Stimulated activated CD8-positive, alpha-beta memory T cell treated with anti-CD3 and anti-CD28 coated beads, Interleukin-7, amount 100 ng/mL, for 1 hour (primary cell): ENCODE measurements at places on chromosomes 6 and 20.

- no peak for DNase-seq
Observed at GRCh38 chr6:28458568-28458967, 15.3 kb upstream of the ZSCAN23 start.

GRCh38 chr20:57810511-57811373 lies 100.9 kb upstream of the PMEPA1 start:
- no peak for DNase-seq

- no peak for DNase-seq
Observed at GRCh38 chr6:56101141-56101553, 146.2 kb downstream of the COL21A1 start.

DNA sequence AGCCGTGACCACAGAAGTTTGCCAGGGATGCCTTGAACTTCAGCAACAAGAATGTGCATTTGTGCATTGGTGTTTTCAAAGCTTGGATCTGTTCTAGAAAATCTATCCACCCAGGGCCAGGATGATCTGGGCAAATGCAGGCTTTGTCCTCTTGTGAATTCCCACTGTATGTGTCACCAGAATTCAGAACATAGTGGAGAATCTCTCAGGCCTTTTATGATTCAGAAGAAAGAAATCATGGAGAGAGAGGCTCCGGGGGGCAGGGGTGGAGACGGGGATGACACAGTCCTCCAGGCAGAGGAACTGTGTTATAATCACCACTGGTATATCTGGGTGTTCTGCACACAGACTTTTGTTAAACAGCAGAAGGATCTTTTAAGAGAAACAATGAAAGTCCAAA lies 304.1 kb downstream of the CDH4 start:
- DNase-seq: no peak

DNA sequence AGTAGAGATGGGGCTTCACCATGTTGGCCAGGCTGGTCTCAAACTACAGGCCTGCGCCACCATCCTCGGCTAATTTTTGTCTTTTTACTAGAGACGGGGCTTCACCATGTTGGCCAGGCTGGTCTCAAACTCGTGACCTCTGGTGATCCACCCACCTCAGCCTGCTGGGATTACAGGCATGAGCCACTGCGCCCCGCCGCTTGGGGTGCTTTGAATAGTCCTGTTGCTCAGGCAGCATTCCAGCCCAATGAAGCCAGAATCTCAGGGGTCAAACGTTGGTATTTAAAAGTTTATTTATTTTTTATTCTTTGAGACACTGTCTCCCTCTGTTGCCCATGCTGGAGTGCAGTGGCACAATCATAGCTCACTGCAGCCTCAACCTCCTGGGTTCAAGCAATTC lies 11.3 kb downstream of the MOCS3 start:
- no peak for DNase-seq

GRCh38 chr20:48105526-48105925 lies 320.2 kb upstream of the SULF2 start:
- no peak for DNase-seq

DNA sequence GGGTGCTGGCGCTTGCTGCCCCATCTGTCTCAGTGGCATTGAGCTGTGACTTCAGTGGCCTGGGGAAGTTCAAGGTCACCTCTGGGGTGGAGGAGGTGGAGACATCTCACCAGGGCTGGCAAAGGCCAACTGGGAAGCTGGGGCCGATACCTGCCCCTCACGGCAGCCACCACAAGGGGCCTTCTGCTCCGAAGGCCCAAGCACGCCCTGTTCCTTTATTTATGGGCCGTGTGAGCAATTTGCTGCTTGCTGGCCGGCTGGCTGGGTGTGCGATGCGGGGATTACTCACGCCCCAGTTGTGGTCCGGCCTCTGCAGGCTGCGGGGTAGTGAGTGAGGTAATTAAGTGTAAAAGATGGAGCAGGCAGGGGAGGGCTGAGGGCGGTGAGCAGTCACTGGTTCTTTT lies 13.2 kb upstream of the SCRT2 start:
- DNase-seq: no peak

DNA sequence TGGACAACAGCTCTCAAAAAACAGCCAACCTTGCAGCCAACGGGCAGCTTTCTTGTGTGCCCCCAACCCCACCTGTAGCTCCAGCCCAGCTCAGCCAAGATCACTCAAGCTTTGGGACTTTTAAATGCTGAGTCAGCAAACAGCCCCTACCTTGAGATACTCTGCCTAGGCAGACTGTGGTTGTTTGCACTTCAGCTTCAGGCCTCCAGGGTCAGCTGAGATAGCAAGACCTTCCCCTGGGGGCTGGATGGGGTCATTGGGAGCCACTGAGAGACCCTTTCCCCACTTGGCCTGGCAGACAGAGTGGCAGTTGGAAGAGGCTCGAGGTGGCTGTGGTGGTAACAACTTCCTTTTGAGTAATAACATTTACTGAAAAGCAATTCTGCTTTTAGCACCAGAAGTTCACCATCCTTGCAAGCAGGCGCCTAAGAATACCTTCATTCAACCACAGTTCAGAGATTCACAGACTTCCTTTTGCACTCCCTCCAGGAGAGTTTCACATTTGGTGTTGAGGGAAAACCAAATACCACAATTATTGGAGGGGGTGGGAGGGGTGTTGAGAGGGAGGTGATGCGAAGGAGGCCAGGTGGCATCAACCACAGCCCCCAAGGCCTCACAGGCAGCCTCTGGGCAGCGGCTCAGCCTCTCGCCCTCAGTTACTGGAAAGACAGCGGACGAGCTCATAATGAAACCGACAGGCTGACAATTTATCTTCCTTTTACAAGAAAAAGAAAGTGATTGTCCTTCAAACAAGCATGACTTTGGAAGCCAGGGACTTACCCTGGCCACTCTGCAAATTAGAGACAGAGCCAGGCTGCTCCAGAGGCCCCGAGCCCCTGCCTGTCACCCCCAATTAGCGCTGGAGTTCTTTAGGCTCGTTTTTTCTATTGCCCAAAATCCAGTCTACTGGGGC lies 148.1 kb downstream of the CEBPB start:
- DNase-seq: peak; percentile 5

DNA sequence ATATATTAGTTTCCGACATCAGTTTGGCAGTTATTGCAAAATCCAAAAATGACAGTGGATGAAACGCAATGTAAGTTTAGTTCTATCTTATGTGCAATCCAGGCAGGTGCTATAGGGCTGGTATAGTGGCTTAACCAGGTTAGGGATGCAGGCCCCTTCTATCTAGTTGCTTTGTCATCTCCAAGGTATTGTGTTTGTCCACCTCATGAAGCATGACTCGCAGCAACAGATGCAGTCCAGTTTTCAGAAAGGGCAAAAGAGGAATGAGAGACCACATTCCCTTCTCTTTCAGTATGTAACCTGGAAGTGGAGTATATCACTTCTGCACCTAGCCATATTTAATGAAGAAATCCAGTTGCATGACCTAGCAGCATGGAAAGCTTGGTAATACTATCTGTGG lies 59.7 kb downstream of the PKIB start:
- no peak for DNase-seq

DNA sequence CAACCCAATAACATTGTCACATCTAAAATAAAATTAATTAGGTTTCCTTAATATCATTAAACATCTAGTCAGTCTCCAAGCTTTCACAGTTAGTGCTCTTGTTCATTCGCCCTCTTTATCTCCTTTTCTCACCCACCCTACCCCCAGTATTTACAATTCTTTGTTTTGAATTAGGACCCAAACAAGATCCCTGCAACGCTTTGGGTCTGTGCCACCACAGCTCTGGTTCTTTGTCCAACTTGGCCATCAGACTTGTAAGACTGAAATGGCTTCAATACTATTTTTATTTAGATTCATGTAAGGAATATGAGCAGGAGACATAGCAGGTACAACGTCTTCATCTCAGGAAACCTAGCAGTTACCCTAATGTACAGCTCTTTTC lies 276.5 kb downstream of the CDKAL1 start:
- DNase-seq: no peak

DNA sequence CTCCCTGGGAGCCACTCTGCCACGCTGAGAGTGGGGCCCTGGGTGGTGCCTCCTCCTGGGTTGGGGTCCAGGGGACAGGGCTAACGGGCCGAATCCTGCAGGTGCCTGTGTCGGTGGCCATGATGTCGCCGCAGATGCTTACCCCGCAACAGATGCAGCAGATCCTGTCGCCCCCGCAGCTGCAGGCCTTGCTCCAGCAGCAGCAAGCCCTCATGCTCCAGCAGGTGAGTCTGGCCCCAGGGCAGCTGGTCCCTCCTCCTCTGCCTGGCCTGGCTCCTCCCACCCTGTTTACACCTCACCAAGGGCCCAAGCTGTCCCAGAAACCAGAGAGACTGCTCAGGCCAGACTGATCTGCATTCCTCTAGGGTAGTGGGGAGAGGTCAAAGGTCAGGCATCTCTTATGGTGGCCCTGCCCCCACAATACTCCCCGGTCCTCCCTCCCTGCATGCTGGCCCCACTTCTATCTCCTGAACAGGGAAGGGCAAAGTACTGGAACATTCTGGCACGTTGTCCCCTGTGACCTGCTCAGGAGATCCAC lies 38.6 kb downstream of the FOXP4 start:
- no peak for DNase-seq
